ENCODE measurements at places on chromosomes 2 and 18.
A peak's percentile ranks its signal among the peaks of the same experiment; 100 is the strongest.

GRCh38 chr18:67876871-67877270 lies 360.4 kb upstream of the DSEL start:
- DNase-seq: no peak

DNA sequence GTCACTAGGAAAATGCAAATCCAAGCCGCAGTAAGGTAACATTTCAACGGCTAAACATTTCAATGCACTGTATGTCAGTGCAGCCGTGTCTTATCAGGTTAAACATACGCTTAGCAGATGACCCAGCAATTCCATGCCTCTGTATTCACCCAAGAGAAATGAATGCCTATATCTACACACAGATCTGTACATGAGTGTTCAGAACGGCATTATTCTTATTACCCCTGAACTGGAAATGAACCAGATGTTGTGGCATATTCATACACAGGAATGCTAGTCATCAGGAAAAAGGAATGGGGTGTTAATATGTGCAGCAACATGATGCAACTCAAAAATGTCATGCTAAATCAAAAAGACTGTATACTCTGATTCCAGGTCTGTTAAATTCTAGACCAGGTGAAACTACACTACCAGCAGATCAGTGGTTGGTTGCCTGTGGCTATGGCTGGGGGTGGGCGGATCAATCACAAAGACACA lies 80.4 kb upstream of the RPL31 start:
- DNase-seq: no peak

DNA sequence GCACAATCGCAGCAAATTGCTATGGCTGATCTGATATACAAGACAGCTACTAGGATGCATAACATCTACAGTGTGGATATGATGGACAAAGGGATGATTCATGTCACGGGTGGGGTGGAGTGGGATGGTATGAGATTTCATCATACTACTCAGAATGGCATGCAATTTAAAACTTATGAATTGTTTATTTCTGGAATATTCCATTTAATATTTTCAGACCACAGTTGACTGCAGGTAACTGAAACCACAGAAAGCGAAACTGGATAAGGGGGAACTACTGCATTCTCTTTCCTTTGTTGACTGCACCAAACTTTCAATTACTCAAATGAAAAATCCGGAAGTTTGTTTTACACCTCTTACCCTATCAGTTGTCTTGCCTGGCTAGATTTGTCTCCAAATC lies 94.4 kb upstream of the NEUROD1 start:
- DNase-seq: no peak

- DNase-seq: no peak
These were observed 18.9 kb downstream of the SNORC start for GRCh38 chr2:232888839-232889529.

DNA sequence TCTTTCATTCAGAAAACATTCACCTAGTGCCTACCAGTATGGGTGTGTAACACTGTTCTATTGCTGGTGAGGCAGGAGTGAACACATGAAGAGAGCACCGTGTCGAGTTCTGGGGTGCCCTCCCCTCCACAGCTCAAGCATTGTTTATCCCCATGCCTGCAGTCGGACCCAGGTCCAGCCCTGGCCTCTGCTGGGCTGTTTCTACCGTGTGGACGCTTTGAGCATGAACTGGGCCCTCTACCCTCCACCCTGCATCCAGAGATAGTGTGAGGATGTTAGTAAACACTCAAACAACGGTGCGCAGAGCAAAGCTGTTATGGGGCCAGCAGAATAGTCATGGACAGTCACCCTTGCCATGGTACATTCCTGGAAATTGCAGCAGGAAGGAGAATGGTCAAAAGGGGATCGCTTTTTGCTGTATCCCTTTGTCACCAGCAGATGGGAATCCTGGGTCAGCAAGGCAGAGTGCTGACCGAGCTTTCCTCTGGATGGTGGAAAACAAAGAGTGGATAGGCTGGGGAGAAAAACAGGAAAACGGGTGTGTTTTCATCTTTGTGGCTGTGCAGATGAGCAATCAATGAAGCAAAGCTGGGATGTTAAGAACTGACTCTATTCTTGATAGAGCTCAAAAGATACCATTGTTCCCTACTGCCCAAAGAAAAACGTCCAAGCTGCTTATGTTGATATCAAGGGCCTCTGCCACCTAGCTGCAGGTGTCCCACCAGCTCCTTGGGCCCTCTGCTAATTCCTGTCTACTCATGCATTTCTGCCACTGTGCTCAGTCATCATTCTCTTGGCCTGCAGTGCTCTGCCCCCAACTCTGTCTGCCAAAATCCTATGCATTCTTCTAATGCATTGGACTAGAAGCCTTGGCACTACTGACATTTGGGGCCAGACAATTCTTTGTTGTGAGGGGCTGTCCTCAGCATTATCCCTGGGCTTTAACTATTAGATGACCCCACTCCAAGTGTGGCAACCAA lies 38.7 kb downstream of the REEP1 start:
- peak; percentile 5 for DNase-seq

DNA sequence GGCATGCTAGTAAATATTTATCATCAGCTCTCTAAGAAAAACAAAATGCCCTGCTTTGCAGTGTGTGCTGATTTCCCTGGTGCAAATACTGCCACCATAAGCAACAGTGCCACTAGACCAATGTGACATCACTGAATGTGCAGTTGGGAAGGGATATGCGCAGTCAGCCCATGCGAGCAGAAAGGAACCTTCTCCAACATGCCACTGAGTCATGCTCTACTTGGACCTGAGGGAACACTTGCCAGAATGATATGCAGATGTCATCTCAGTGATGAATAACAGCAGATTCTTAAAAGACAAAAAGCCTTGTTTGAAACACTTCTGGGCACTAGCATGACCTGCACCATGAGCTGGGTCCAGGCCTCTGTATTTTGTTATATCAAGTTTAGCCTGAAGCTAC lies 55.3 kb upstream of the REL start:
- no peak for DNase-seq

- DNase-seq: no peak
These were observed 180.8 kb upstream of the MGAT5 start for GRCh38 chr2:134073023-134073422.

DNA sequence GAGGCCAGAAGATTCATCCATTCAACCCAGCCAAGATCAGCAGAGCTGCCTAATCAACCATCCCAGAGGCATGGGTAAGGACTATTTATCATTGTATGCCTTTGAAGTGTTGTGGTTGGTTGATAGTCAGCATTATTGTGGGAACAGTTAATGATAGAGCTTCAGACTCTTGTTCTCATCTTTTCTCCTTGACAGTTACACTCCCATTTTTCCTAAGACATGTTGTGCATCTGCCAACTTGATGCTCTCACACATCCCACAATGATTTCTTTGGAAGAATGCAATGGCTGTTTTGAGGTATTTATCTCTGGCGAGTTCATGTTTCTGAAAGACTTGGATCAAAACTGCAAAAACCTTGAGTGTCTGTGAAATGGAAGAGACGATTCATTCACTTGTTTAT lies 55.4 kb downstream of the FASTKD2 start:
- no peak for DNase-seq

GRCh38 chr18:13032173-13032572 lies 41.0 kb downstream of the CEP192 start:
- DNase-seq: no peak

- DNase-seq: no peak
These were observed 17.9 kb downstream of the CDK15 start for GRCh38 chr2:201824212-201824611.

GRCh38 chr2:189751080-189751658 lies 11.4 kb downstream of the OSGEPL1 start:
- DNase-seq: no peak

GRCh38 chr2:141555876-141556470 lies 574.8 kb downstream of the LRP1B start:
- no peak for DNase-seq

DNA sequence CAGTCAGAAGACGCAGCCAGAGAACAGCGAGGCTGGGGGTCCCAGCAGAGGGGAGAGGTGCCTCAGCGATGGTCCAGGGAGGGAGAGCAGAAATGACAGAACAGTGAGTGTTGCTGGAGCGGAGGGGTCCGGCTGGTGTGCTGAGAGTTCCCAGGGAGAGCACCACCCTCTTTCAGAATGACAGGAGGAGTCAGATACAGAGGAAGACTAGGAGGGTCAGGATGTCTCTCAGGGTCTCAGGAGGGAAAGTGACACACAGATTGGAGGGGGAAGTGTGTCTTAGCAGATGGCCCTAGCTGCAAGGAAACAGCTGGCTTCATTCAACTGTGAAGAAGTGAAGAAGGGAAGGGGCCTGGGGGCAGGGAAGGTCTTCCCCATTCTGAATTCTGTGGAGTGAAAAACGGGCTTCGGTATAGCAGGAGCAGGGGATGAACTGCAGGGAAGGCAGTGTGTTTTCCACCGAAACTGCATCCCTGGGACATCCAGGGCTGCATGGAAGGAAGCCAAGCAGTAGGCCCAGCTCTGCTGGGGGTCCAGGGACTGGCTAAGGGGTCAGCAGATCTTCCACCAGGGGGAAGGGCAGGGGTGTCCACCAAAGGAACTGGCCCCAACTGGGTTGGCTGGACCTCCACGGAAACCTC lies 90.0 kb upstream of the OTOS start:
- no peak for DNase-seq

DNA sequence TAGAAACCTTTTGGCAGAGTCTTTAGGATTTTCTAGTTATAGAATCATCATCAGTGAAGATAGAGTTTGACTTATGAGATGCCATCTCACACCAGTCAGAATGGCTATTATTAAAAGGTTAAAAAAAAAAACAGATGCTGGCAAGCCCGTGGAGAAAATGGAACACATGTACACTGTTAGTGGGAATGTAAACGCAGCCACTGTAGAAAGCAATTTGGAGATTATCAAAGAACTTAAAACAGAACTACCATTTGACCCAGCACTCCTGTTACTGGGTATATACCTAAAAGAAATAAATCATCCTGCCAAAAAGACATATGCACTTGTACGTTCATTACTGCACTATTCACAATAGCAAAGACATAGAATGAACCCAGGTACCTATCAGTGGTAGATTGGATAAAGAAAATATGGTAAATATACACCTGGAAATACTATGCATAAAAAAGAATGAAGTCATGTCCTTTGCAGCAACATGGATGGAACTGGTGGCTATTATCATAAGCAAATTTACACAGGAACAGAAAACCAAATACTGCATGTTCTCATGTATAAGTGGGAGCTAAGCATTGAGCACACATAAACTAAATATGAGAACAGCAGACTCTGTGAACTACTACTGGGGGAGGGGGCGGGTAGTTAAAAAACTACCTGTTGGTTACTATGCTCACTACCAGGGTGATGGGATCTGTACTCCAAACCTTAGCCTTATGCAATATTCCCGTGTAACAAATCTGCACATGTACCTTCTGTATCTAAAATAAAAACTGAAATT lies 279.0 kb downstream of the KIAA1328 start:
- no peak for DNase-seq

DNA sequence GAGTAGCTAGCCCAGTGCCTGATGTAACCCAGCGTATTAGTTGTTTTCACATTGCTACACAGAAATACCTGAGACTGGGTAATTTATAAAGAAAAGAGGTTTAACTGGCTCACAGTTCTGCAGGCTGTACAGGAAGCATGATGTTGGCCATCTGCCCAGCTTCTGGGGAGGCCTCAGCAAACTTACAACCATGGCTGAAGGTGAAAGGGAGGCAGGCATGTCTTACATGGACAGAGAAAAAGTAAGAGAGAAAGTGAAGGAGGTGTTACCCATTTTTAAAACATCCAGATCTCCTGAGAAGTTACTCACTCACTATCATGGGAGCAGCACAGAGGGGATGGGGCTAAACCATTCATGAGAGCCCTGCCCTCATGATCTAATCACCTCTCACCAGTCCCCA lies 6.1 kb upstream of the CYRIA start:
- DNase-seq: no peak

DNA sequence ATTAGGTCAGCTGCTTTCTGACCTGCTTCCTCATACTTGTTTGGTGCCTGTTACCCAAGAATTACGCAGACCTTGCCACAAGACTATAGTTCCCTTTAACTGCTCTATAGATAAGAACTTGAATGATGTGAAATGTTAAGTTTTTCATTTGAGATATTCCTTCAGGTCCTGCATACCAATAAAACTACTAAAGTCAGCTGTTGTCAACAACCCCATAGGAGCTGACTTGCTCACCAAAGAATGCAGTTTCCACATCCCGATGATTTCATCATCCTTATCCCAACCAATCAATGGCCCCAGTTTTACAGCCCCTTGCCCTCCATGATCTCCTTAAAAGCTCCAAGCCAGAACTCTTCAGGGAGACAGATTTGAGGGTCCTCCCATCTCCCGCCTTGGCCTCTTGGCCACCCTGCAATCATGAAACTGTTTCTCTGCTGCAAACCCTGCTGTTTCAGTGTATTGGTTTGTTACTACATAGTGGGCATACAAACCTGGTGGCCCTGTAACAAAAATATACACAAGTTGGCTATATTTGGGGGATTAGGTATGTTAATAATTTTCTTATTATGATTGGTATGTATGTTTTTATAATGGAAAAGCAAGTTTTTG lies 396.3 kb upstream of the CHST9 start:
- no peak for DNase-seq

GRCh38 chr2:28274911-28275685 lies 117.6 kb upstream of the FOSL2 start:
- DNase-seq: no peak

- no peak for DNase-seq
These were observed 1.1 kb downstream of the INHA start for GRCh38 chr2:219573166-219573565.

DNA sequence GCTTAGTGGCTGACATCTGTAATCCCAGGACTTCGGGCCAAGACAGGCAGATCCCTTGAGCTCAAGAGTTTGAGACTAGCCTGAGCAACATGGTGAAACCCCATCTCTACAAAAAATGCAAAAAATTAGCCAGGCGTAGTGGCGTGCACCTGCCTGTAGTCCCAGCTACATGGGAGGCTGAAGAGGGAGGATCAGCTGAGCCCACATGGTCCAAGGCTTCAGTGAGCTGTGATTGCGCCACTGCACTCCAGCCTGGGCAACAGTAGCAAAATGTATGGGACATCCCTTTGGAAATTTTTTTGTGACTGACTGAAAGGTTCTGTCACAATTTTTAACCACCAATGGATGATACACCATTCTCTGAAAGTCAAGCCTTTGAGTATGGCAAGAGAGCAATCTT lies 6.3 kb upstream of the COLEC12 start:
- no peak for DNase-seq

GRCh38 chr18:51447351-51448342 lies 250.2 kb upstream of the MEX3C start:
- no peak for DNase-seq

DNA sequence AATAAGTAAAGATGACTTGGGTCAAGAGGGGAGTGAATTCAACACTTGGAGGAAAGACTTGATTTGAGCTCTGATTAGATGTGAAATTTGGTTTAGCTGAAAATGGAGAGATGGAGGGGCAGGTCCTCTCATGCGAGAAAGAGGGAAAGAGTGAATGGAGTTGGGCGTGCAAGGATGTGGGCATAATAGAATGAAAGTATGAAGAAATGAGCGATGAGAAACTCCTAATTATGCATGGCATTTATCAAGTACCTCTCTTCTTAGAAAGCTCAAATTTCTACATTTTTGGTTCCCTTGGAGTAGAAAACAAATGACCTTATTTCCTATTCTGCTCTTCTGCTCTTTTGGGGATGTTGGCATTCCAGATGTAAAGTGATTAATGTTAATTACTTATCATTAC lies 161.5 kb downstream of the PHLPP1 start:
- no peak for DNase-seq

GRCh38 chr2:53028225-53028624 lies 739.4 kb upstream of the CHAC2 start:
- DNase-seq: no peak

GRCh38 chr2:189683348-189683747 lies 8.9 kb downstream of the ANKAR start:
- DNase-seq: no peak
